Gastroesophageal sphincter (tissue), 4 donors: ENCODE measurements at places on chromosomes 5 and 9.

- no peak for ATAC-seq
These were observed 55.9 kb upstream of the HAPLN1 start for GRCh38 chr5:83776437-83777031.

DNA sequence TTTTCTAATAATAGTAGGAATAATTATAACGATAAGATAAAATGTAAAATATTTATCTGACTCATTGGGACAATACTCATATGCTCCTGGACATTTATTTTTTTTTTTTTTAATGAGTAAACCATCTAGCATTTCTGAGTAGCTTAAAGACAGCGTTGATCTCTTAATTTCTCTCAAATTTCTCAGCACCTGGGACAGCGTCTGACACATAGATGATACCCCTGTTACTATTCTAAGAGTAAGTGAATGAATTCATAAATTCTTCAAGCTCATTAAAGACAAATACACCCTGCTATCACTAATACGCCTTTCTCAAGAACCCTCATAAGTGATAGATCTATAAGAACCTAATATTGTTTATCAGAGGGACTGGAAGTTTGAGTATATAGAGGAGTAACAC is 12.0 kb upstream of the HTR4 start:
- no peak for ATAC-seq

DNA sequence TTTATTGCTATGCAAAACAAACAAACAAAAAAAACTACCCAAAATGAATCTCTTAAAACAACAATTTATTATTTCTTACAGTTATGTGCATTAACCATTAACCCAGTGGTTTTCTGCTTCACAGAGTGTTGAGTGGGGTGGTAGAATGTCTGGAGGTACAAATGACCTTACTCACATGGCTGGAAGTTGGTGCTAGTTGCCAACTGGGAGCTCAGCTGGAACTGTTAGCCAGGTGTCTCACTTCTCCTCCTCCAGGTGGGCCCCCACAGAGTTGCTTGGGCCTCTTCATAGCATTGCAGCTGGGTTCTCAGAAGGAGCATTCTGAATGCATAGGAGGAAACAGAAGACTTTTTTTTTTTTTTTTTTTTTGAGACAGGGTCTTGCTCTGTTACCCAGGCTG is 10.5 kb upstream of the B4GALT1 start:
- no peak for ATAC-seq

DNA sequence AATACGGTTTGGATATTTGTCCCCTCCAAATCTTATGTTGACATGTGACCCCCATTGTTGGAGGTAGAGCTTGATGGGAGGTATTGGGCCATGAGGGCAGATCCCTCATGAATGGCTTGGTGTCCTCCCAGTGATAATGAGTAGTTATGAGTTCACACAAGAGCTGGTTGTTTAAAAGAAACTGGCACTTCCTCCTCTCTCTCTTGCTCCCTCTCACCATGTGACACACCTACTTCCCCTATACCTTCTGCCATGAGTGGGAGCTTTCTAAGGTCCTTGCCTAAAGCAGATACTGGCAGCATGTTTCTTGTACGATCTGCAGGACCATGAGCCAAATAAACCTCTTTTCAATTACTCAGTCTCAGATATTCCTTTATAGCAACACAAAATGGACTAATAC is 132.0 kb downstream of the PIK3R1 start:
- ATAC-seq, result no peak

DNA sequence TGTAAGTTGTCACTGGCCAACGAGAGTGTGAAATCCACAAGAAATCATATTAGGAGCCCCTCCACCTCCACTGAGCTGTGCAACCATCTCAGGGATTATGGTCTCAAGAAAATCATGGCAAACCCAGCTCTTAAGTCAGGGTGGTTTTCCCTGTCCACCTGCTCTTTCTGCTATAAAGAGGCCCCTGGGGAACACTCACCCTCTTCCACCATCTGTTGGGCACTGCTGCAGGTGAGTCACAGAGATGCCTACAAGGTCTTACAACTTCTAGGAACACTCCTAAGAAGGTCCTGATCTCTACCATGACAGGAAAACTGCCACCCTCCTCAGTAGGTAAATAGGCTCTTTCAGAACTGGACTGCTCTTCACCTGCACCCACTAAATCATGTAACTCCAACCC is 61.8 kb downstream of the DRD1 start:
- no peak for ATAC-seq

- peak; percentile 13 for ATAC-seq
These were observed 596 bp upstream of the CDC37L1 start for GRCh38 chr9:4678679-4679267.
